ENCODE measurements at places on chromosomes 3 and 15.

GRCh38 chr15:90230071-90230494 lies 3.7 kb downstream of the CIB1 start:
- no peak for DNase-seq

GRCh38 chr3:58116161-58116955 lies 94.4 kb downstream of the DNASE1L3 start:
- no peak for DNase-seq

GRCh38 chr15:84570164-84570735 lies 30.6 kb upstream of the ZSCAN2 start:
- DNase-seq: peak; percentile 18

DNA sequence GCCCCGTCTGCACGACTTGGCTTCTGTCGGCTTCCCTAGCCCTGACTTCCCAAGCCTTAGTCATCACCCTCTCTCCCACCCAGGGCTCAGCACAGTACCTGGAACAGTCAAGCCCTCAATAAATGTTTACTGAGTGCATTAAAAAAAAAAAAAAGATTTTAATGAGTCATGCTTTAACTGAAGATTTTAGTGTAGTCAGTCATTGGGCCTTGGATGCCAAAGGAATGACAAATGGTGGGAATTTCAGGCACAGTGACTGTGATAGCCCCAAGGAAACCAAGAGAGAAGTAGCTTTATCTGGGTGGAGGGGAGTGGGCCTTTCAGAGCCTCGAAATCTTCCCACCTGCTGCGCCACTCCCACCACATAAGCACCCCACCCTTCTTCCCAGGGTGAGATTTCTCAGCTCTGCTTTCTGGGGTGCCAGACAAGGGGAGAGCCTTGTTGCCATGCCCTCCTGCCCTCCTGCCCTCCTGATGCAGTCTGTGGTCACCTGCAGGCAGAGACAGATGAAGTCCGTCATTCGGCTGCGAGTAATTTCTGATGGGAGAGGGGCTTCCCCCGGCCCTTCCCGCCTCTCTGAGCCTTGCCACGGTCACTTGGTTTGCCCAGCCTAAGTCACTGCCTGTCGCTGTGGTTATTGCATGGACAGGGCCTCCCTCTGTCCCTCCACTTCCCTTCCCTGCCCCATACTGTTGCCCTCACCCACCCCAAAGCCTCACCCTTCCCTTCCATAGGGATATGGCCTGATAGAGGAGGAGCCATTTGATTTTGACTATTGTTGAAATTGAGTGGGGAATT lies 41.8 kb downstream of the SMAD3 start:
- DNase-seq: peak; percentile 98

DNA sequence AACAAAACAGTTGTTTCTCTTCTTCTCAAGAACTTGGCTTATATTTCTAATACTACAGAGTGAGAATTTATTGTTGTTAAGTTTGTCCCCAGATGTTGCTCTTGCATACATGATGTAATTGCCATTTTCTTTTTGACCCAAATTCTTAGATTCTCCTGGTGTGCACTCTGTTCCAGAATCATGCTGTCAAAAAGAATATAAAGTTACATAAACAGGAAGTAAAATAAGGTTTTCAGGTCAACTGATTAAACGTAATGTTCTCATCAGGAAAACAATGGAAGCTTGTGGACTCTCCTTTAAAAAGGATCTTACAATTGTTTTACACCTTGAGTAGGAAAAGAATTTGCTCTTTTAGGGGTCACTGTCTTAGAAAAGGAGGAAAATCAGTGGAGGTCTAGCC lies 121.8 kb downstream of the ADAM10 start:
- DNase-seq: no peak

DNA sequence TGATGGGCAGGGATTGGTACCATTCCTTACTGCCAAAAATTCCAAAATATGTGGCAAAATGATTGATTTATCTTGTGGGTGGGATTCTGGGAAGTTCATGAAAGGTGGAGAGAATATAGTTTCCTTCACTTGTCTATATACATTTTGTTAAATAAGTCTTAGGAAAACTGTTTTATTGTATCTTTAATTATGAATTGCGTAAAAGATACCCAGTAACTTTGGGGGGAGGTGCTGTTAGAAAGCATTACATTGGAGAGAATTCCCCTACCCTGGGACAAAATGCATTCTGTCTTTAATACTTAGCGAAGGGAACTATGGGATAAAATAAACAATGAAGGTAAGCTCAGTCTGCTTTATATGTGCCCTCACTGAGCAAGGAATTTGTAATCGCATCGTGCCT lies 4.6 kb downstream of the SETD5 start:
- no peak for DNase-seq

DNA sequence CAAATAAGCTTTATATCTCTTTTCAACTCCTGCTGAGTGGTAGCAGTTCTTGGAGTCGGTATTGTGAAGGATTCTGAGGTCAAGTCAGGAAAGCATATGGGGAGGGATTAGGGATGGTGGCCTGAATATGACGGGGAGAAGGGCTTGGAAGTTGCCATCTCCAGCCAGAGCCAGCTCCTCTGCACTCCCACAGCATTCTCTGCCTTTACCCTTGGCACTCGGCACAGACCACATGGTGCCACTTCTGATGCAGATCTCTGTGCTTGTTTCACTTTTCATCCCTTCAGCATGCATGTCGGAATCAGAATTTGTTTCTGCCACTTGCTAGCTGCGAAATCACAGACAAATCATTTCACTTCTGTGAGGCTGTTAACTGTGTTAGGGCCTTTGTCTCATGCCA lies 52.5 kb downstream of the RAB11A start:
- no peak for DNase-seq

DNA sequence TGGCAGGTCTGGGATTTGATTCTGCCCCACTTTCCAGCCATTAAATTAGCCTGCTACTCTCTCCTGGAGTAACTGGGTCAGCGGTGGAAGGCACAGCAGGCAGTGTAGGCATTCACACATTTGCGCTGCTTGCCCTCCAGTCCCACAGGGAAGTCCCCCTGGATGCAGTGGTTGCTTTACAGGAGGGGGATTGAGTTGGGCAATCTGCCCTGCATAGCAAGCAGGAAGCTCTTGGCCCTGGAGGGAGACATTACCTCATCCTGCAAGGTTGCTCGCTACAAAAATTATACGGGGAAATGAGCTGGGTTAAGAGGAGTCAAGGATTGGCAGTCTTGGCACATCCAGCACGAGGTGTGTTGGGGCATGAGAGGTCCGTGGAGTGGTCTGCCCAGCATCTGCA lies 14.8 kb downstream of the MCM2 start:
- no peak for DNase-seq

- DNase-seq: peak; percentile 55
Measured at GRCh38 chr3:112086875-112087524, 811 bp downstream of the C3orf52 start.

GRCh38 chr3:134008630-134009156 lies 21.0 kb downstream of the SLCO2A1 start:
- peak; percentile 98 for DNase-seq

DNA sequence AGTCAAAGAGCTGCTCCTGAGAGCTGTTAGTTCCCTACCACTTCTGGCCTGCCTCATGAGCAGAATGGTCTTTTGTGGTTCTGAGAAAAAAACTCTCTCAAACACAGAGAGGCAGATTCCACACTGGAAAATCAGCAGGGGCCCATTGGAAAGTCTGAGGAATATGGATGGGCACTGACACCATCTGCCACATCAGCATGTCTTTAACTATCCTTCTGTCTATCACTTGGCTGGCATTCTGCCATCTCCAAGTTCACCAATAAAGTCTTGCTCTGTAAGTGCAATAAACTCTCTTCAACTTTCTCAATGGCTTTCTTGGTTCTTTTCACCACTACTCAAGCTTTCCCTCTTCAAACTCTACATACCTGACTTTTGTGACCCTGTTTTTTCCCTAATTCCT lies 101.3 kb upstream of the GALNT15 start:
- peak; percentile 46 for DNase-seq
